GM23338 (cell line): ENCODE measurements at places on chromosomes 6 and 20.

DNA sequence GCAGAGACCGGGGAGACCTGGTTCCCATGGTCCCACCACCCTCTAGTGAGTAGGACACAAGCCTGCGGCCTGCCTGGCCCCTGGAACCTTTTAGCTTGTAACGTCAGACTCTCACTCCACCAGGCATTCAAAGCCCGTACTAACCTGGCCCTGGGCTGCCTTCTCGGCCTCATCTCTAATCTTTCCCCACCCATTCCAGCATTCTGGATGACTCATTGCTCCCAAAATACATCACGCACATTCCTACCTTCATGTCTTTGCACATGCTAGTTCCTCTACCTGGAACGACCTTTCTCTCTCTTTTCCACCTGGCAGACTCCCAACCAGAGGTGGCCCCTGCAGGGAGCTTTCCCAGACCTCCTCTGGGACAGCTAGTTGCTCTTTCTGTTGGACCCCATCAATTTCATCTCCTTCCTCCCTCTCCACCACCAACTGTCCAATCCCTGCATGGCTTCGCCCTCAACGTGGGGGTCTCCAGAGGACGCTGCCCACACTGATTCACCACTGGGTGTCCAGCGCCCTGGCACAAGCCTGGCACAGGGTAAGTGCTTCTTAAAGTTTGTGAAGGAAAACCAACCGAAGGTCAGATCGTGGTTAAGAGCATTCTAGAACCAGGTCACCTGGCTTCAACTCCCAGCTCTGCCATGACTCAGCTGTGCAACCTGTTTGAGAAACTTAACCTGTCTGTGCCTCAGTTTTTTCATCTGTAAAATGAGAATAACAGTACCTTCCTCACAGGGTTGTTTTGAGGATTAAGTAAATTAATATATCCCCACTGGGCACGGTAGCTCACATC lies 35.2 kb downstream of the JPH2 start:
- H3K4me1 ChIP-seq, result no peaks in the 10 kb centered on the region
- no peaks in the 10 kb centered on the region for H3K27me3 ChIP-seq
- no peaks in the 10 kb centered on the region for H3K36me3 ChIP-seq
- no peak for DNase-seq

DNA sequence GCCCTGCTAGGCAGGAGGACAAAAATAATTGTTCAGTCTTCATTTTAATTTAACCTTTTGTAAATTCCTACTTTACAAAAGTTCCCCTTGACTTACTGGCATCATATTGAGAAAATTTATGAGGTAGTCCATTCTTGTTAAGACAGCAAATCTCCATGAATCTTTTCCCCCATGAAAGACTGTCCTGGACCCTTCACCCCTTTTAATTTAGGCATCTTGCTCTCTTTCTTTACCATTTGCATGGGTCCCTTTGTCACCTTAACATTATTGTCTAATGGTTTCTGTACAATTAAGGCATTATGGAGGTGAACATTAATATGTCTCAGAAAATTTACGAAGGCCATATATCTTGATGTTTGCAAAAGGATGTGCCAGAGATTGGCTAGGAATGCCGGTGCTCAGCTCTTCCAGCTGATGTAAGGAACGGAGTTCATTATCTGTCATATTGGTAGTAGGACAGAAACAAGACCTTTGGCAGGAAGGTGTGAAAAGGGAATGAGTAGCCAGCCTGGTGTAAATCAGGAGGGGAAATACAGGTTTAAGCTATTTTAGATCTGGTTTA lies 382.8 kb upstream of the TSHZ2 start:
- H3K27ac ChIP-seq, result no peak overlapping the region
- no peaks in the 10 kb centered on the region for H3K36me3 ChIP-seq
- no peak for DNase-seq
- H3K27me3 ChIP-seq, result no peaks in the 10 kb centered on the region

DNA sequence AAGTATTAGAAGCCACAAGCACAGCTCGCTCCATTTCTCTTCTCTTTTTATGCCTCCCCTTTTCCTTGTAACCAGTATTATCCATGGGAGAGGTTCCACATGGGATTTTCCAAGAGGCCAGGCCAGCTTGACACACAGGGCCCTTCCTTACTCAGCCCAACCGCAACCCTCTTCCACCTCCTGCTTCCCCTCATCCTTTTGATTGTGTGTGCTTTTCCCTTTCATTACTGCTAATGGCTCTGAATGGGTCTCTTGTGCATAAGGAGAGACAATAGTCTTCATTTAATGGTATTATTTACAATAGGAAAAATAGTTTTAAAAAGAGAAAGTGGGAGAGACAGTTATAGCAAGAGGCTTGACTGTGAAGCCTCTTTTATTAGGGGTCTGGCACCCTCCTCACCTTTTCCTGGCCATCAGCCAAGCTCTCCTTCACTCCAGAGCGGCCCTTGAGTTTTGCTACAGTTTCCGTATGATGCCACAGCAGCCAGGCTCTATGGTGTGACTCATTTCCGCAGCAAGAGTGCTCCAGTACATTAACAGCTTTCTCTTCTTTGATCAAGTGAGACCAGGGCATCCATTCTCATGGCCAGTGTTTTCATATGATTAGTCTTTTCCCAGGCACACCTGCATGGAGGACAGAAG lies 579.5 kb downstream of the TFAP2B start:
- H3K36me3 ChIP-seq, result no peaks in the 10 kb centered on the region
- H3K4me3 ChIP-seq, result no peak overlapping the region
- DNase-seq, result no peak
- no peak overlapping the region for H3K27ac ChIP-seq

GRCh38 chr6:126625019-126625418 lies 285.1 kb downstream of the CENPW start:
- no peaks in the 10 kb centered on the region for H3K4me1 ChIP-seq
- H3K27ac ChIP-seq, result no peak overlapping the region
- no peak overlapping the region for H3K4me3 ChIP-seq
- no peaks in the 10 kb centered on the region for H3K36me3 ChIP-seq
